ENCODE measurements at places on chromosomes 1 and 21.

DNA sequence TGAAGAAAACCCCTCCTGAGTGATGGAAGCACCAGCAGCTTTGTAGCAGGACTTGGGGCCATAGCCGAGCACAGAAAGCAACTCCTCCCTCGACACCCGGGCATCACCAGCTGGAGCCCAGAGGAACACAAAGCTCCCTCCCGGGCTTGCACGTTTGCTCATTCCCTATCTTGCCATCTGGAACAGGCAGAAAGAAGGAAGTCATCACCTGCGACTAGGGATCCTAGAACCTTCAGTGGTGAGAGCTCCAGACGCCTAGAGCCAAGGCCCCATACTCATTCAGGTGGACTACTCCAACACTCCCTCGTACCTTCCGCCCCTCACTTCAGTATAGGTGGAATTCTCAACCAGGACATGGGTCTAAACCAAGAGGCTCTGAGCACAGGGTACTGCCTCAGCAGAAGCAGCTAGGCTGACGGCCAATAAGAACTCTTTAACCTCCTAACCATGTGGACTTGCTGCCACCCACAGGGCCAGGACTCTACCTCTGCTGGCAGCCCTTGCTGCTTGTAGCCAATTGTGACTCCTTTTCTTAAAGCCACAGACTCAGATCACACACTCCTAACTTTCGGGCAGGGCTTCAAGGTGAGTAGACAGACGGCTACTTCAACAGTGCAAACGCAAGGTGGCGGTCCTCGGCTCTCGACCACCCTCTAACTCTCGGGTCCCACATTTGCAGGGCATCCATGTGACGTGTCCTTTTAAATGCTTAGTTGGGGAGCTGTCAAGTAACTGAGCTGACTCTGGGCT, 65.4 kb downstream of the NPHP4 start:
- no peak for DNase-seq

DNA sequence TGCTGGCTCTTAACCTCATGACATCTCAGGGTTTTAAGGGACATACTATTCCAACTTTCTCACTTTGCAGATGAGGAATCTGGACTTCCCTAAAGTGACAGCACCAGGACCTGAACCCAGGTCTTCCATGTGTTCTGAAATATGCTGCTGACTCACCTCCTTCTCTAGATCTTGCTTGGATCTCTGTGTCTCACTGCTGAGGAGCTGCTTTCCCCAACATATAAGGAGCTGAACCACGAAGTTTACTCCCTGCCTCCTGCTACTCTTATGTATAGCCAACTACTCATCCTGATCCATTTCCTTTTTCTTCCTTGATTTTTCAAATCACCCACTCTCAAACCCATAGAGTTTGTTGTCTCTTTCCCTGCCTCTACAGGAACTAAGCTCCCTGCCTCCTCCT, 38.2 kb downstream of the ALG14 start:
- no peak for DNase-seq

DNA sequence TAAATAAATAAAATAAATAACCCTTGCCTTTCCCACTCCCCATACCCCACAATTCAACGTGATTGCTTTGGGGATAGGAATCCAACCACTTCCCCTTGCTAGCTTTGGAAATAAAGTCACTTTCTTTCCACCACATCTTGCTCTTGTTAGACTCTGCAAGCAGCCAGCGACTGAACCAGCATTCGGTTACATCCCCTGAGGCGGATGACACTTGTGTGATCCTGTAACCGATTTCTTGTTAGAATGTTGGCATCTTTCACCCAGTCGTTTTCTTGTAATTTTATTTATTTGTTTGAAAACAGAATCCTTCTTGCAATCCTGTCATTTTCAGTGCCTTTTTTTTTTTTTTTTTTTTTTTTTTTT, 1.6 kb upstream of the IFNGR2 start:
- DNase-seq: no peak

GRCh38 chr1:24659993-24660665, 17.0 kb downstream of the SRRM1 start:
- no peak for DNase-seq

GRCh38 chr21:44709426-44710293, 1.7 kb downstream of the TSPEAR start:
- DNase-seq: no peak

DNA sequence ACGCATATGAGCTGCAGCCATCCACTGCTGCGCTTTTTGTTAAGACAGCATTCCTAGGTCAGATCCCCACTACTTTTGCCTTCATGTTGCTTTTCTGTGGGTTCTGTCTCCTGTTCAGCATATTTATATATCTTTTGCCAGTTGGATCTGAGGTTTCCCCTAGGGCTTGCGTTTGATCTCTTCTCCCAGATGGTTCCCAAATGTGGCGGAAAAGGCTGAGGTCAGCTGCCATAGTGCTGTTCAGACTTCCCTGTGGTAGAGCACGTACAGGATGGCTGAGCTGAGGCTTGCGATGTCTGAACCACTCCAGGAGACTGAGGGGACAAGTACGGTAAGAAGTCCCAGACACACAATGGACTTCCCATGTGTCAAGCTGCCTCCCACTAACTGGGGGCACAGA, 39.8 kb downstream of the COL6A1 start:
- DNase-seq: no peak

DNA sequence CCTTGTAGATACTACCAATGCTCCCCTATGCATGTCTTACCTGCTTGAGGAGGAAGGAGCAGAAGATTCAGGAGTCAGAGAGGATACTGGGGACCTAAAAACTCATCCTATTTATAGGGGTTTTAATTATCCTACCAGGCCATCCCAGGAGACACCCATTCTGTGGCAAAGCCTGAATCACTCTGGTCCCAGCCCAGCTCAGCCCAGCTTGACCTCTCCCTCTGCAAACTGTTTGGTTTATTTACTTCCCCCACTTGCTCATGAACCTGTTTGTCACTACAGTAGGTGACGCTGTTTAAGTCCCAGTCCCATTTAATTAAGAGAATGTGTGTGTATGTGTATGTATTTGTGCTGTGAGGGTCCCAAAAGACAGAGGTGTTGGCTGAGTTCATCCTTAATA, at the start of gene RPTN:
Gene RPTN (minus strand): TSS at position 85 of the 400 bp plus-strand sequence. CDS start 1,339 bp downstream, outside the sequence.
- no peak for DNase-seq

DNA sequence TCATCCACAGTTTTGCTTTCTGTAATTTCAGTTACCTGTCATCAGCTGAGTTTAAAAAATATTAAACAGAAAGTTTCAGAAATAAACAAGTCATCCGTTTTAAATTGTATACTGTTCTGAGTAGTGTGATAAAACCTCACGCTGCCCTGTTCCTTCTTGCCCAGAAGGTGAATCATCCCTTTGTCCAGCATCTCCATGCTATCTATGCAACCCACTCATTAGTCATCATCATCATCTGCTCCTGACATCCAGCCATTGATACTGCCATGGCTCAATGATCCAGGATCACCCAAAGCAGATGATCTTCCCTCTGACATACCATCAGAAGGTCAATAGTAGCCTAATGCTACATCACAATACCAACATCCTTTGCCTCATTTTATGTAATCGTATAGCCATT, 198.3 kb downstream of the SLC44A5 start:
- no peak for DNase-seq

DNA sequence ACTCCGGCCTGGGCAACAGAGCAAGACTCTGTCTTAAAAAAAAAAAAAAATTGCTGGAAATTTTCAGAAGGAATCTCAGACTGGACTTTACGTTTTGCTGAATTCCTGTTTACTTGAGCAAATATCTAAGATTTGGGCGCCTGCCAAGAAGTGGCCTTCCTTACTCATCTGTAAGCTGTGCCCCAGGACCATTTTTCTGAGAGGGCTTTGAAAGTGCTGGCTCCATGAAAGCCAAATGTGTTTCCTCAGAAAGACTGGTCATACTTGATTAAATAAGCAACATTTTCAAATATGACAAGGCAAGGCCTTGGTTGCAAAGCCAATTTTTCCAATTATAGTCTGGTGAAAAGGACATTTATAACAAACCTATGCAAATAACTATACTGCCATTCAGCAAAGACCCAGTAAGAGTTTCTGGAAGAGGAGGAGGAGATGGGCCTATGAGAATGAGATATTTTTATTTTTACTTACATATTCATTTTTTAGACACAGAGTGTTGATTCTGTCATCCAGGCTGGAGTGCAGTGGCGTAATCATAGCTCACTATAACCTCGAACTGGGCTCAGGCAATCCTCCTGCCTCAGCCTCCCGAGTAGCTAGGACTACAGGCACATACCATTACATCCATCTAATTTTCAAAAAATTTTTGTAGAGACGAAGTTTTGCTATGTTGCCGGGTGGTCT, 56.3 kb upstream of the HTR1D start:
- DNase-seq: peak; percentile 87

DNA sequence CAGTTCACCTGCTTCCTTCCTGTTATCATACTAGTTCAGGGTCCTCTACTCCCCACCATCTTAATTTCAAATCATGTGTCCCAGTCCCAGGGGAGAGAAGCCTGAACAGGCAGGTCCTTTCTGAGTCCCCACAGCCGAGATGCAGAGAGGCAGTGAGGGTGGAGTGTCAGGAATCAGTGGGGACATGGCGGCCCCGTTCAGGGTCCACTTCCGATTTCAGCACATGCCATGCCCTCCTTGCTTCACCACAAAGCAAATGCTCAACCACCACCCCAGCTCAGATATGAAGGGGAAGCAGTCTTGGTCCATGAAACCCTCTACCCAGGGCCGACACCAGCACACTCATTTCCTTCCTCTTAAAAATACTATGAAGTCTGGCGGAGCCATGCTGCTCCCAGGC, 5.2 kb upstream of the SEMA4A start:
- no peak for DNase-seq
